CD4-positive, alpha-beta T cell treated with Interferon gamma for 1 hour (primary cell): ENCODE measurements at places on chromosomes 2 and 18.
A peak's percentile ranks its signal among the peaks of the same experiment; 100 is the strongest.

GRCh38 chr2:162261032-162261945 lies 18.0 kb upstream of the FAP start:
- DNase-seq, result peak; percentile 31

DNA sequence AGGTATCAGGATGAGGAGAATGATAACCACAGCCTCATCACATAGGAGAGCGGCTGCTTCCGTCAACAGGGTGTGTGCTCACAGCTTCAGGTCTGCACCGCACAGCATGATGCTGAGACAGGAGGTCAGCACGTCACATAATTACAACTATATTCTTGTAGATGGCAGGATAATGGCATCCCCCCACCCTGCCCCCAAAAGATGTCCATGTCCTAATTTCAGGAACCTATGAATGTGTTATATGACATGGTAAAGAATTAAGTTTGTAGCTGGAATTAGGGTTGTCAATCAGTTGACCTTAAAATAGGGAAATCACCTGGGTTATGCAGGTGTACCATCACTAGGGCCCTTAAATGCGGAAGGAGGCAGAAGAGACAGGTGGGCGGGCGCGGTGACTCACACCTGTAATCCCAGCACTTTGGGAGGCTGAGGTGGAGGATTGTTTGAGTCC lies 73.9 kb downstream of the ARL4C start:
- DNase-seq, result peak; percentile 83

GRCh38 chr2:113240150-113240914 lies 38.4 kb downstream of the PAX8 start:
- DNase-seq, result no peak

DNA sequence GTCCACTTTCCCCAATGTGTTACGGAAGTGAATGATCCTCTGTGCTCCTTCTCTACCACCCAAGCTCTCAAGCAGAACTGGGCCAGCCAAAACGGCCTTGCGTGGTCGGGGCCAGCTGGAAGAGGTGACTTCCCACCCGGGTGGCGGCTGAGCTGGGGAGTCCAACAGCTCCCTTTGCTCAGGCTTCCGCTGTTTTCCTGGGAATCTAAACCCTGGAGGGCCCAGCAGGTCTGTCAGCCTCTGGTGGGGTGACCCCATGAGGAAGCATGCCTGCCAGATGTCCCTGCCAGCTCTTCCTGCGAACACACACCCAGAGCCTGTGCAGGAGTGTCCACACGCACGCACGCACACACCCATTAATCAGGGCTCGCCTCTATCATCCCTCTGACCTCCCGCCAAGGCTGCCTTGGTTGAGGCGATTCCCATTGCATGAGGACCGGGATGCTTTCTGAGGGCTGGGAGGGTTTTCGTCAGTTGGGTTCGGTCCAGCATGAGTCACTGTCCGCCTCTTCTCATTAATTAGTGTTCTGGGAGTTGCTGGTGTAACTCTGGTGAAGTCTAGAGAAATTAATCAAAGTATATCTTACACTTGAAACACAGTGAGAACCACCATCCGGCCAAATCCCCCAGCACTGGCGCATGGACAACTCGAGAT lies 90.6 kb downstream of the TWIST2 start:
- DNase-seq, result no peak

- no peak for DNase-seq
Measured at GRCh38 chr2:101395545-101396315, 8.4 kb upstream of the CREG2 start.

GRCh38 chr2:29520001-29520400 lies 401.4 kb downstream of the ALK start:
- no peak for DNase-seq

DNA sequence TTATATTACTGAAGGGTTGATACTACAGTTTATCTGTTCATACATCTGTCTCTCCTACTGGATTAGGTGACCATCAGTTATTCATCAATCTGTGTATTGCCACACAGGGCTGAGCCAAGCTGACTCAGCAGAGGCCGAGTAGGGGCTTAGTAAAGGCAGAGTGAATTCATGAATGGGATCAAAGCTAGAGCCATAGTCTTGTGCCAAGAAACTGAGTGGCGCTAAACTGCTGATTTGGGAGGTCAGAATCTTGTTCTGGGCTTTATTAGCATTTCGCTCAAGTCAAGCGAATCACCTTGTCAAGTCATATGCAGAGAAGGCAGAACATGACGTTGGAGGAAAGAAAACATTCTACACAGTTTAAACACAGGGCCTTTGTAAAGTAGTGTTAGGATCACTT lies 34.1 kb downstream of the SOCS6 start:
- no peak for DNase-seq

DNA sequence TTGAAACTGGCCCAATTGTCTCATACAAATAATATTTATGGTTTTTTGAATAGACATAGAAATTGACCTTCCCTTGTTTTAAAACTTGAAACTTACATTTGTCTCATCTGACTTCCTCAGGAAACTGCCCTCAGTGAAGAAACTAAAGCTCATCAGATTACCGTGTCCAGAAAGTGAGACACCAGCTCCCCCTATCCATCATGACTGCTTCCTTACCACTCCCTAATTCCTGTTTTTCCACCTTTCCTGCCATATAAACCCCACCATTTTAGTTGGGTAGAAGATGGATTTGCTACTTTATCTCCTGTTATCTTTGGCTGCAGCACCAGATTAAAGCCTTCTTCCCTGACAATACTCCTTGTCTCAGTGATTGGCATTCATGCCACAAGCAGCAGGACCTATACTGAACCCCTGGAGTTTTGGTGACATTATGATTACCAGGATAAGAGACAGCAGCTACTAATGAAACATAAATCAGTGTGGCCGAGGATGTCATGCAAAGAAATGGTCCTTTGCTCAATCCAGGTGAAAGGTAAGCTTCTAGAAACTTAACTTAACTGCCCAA lies 1627.6 kb upstream of the ZEB2 start:
- no peak for DNase-seq

DNA sequence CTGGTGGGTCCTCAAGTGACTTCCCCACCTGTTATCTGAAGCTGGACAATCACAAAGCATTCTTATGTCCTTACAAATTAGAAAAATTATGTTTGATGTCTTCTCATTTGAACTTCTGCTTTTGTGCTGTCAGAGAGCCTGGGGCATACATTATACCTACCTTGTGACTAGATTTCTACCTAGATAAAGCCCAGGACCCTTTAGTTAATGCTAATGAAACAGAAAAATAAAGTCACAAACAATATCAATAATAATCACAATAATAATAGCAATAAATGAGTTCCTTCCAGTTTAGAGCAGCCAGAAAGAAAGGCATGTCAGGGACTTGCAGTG lies 456.4 kb downstream of the SETBP1 start:
- no peak for DNase-seq

GRCh38 chr2:29114946-29115609 lies at the start of gene CLIP4:
Gene CLIP4 (plus strand): TSS chr2:29115415. CDS start chr2:29121389, 5,974 bp downstream.
- DNase-seq, result peak; percentile 77

DNA sequence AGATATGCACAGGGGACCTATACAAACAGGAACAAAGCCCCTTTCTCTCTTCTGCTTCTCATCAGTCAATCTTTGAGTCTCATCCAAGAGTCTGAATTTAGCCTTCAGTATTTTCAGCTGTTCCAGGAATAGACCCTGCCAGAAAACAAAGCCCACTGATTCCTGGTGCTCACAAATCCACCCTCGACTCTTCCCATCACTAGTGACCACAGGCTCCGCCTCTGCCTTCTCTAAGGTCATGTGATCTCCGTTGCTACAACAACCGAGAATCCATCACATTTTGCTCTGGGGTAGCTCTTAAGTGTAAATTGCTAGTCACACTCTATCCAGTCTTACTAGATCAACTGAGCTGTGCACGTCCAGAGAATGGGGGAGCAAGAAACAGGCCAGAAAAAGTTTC lies 46.4 kb upstream of the SPTBN1 start:
- DNase-seq, result no peak

DNA sequence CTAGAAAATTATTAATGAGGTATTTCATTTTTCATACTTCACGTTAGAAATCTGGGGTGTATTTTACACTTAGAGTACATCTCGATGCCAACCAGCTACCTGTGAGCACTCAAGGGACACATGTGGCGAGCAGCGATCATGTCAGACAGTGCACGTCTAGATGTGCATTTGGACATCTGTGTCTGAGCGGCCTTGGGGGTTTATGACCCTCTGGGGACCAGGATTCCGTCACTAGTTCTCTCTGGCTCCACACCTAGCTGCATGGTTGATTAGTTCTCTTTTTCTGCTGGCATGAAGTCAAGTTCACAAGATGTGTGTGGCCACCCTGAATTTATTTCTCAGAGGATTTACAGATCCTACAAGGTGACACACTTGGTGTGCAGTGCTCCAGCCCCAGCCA lies 192.2 kb downstream of the TSN start:
- no peak for DNase-seq

DNA sequence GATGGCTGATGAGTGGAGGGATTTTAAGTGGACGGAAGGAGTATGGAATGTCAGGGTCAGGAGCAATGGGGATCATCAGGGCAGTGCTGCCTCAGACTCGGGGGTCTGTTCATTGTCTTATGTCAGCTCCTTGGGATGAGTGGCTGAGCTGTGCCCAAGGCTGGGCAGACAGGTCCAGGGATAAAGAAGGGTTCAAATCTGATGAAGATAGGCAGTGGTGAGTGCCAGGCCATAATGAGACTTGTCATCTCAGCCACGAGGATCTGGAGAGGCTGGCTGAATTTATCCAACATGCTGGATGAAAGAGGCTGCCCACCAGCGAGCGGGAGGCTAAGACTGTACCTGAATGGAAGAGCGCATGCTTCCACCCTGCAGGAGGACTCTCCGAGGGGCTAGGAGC lies 46.3 kb upstream of the APCDD1 start:
- DNase-seq, result no peak

DNA sequence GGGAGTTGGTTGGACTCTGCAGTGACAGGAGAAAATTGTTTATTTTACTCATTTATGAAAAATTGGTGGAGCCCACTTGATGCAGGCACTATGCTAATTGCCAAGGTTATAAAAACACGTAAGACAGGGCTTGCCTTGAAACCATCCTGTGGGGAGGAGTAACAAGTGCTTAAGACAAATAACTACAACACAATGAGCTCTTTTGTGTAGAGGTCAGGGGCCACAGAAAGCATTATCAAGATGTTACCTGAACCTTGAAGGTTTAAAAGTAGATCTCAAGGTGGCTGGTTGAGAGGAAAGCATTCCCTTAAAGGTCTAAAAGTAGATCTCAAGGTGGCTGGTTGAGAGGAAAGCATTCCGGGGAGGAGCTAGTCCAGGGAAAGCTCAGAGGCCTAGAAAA lies 381.8 kb upstream of the POU3F3 start:
- DNase-seq, result no peak

- DNase-seq, result no peak
Measured at GRCh38 chr2:227816507-227817294, 3.1 kb downstream of the CCL20 start.

GRCh38 chr2:42372474-42373200 lies 11.6 kb upstream of the COX7A2L start:
- no peak for DNase-seq

GRCh38 chr18:56003720-56004088 lies 415.7 kb upstream of the TCF4 start:
- no peak for DNase-seq

DNA sequence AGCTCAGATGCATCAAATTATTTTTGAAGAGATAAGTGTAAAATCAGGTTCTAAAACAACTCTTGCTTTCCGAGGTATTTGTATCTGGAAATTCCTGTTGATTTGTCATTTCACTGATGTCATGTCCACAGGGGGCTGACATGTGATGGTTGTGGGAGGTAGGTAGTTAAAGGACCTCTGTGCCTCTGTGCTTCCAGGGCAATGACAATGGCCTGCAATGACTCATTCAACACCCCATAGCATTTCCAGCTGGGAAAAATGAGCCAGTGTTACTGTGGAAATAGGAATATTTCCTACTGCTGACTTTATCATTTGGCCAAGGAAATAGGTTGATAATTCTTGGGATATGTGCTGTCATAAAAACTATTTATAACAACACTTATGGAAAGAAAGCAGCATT lies 86.2 kb upstream of the CCDC195 start:
- DNase-seq, result no peak

GRCh38 chr2:224613543-224614286 lies 28.6 kb upstream of the CUL3 start:
- DNase-seq, result no peak

- DNase-seq, result no peak
Measured at GRCh38 chr18:29226213-29226612, 1049.3 kb upstream of the CDH2 start.

DNA sequence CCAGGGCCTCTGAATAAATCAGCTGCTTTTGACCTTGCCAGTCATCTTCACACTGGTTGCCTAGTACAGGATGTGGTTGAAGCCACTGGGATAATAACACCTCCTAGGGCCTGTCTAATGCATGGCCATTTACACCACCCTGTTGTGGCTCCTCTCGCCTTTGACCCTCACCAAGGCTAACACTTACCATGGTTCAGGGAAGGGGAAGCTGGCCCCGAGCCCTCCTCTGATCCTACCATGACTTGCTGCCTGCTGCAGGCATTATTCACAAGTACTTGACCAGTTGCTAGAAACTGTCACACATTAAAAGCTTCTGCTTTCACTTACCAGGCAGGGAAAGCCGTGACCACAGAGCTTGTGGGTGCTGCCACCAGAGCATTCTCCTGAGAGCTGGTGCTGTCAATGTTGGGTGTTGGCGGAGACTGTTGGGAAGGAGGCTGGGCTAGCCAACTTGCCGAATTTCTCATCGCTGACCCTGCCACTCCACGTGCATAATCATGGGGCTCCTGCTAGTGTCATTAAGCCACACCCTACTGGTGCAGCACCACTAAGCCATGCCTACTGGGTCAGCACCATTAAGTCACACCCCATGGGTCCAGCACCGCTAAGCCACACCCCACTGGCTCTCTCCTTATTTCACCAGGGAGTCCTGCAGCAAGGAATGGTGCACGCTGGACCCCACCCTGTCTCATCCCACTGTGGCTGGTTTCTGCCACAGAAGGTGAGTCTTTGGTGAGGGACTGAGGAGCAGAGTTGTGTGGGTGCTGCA lies 47.0 kb upstream of the TTC39C start:
- DNase-seq, result peak; percentile 43

- DNase-seq, result no peak
Measured at GRCh38 chr2:31047599-31047998, 90.6 kb downstream of the GALNT14 start.

- no peak for DNase-seq
Measured at GRCh38 chr18:23504720-23505119, 1.4 kb downstream of the RMC1 start.

GRCh38 chr18:49052891-49053644 lies 102.3 kb upstream of the SMAD7 start:
- peak; percentile 35 for DNase-seq

DNA sequence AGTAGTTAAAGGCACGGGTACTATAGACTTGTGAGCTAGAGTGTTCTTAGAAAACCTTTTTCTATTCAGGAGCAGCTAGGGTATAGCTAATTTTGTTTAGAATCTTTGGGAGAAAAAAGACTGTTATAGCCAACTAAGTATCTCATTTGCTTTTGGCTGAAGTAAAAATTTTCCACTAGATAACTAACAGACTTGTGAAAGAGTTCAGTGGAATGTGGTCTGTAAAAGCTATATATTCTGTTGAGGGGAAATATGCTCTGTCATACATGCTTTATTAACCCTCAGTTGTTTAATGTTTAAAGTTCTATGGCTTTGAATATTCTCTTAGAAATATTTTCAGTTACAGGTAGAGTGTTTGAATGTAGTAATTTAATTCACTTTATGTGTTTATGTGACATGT lies 49.7 kb downstream of the RIF1 start:
- no peak for DNase-seq
